ENCODE measurements at places on chromosomes 4 and X. TPM values are rescaled to one million over a fixed set of nuclear protein-coding genes. Genes with fewer than 3 reads are reported as not detected.

DNA sequence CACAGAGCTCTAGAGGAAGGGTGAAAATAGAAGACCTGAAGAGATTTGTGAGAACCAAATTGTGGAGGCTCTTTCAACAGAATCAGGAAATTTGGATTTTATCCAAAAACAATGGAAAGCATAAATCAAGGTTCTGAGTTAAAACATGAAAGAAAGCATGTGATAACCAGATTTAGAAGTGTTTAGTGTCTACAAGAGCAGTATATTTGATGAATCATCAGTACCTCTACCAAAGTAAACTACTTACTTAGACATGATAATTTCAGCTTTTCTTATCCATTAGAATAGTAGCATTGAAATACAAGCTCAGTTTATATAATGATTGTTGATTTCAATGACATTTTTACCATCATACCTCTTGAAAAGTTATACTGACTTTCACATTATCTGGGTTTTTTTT is 25.9 kb upstream of the INTU start:
- DNase-seq = no peak

FOXR2 gene
- total RNA-seq = not detected

COL4A6 gene
- 2.1 TPM for total RNA-seq

DCX gene
- 9.4 TPM for total RNA-seq
